Brain microvascular endothelial cell (primary cell): ENCODE measurements at places on chromosomes 3 and 15.

GRCh38 chr3:195763076-195763830 lies 42.5 kb downstream of the MUC20 start:
- DNase-seq, result no peak

GRCh38 chr15:68272721-68273271 lies 4.7 kb upstream of the FEM1B start:
- DNase-seq, result peak; percentile 61

- peak; percentile 65 for DNase-seq
These were observed 58.3 kb downstream of the LRIG1 start for GRCh38 chr3:66442254-66443117.

GRCh38 chr15:57323299-57323805 lies 53.0 kb upstream of the CGNL1 start:
- no peak for DNase-seq

DNA sequence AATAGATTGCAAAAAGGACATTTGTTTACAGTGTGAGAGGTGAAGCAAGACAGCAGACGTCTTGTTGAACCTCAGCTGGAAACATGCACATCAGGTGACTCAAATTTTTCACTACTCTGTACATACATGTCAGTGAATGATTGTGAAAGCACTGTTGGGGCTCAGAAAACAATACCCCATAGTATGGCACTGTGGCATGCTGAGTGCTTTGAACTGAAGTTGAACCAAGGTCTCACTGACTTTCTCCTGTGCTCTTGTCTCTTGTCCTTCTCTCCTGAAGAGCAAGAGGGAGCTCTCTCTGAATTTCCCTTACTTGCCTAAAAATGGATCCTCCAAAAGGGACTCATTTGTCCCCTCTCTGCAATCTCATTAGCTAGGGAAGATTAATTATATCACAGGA lies 24.5 kb upstream of the NEDD4 start:
- DNase-seq, result no peak

GRCh38 chr15:55222588-55222987 lies 25.8 kb upstream of the RSL24D1 start:
- DNase-seq, result no peak

DNA sequence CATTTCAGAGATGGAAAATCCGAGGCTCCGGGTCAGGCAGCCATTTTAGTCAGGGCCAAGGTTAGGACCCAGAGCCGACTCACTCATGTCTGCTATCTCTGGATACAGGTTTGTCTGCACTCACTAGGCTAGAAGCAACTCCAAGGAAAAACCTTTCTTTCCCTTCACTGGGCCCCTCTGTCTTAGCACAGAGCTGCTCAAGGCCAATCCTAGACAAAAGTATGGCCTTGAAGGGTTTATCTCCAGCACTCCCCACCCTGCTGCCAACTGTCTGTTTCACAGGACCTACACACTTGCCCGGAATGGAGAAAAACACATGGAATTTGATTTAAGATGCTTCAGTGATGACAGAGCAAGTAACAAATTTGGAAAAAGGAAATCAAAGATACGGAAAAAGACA lies 25.6 kb downstream of the ACAN start:
- DNase-seq, result no peak

- DNase-seq, result no peak
These were observed 1.3 kb downstream of the MYO5A start for GRCh38 chr15:52527196-52527910.

GRCh38 chr15:83694536-83694935 lies 40.6 kb downstream of the ADAMTSL3 start:
- no peak for DNase-seq

DNA sequence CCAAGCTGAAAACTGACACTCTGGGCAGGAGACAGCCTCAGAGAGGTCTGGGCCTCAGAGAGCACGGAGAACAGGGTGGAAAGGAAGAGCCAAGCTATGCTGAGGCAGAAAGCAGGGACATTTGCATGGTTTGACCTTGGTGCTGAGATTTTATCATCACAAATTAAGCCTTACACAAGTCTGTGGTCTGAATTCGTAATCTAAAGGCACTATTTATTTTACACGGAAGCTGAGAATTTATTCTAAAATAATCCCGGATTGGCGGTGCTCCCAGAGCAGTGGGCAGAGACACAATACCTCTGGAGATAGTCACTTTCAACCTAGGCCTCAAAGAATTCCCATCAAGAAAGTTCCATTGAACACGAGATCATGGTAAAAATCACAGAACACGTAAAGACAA lies 47.5 kb downstream of the CFAP92 start:
- DNase-seq, result no peak
